NB4 (cell line): ENCODE measurements at places on chromosomes 7 and 10.

DNA sequence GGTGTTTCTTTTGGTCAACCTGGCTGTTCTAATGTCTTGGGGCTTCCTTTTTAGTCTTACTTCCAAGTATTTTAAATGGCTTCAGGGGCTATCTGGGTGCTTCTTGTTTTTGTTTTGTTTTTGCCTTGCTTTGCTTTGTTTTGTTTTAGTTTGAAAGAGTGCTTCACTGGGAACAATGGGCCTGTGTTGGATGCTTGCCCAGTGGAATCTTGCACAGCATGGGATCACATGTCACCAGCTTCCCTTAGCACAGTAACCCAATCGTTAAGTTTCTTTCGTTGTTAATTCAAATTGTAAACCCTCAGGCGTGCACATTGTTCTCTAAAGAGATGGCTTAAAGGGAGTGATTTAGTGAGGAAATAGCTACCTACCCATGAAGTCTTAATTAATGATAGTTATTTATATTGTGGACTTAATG is 8.9 kb downstream of the COL17A1 start:
- no peak for DNase-seq

DNA sequence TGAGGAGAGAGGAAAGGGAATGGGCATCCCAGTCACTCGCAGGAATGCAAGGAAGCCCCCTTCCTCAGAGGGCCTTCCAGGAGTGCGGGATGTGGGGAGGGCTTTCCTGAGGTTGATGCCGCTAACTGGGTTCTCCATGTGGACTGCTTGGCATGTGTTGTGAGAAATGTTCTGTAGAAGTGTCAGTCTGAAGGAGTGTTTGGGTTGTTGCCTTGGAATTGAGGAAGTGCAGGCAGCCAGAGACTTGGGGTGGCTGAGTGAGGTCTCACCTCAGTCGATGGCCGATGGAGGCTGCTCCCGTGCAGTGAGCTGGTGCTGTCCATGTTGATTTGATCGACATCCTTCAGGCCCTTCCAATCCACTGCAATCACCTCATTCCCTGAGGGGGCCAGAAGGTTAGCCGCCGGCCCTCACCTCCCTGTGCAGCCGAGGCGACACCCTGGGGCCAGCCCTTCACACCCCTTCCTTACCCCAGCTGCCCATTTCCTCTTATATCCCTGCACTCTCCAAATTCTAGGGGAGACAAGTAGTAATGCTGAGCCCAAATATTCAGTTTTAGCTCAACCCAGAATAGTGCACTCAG is 2.7 kb downstream of the FAM131B start:
- peak; percentile 48 for DNase-seq

GRCh38 chr7:150404172-150404804 is 25.2 kb downstream of the ZNF775 start:
- DNase-seq: no peak

DNA sequence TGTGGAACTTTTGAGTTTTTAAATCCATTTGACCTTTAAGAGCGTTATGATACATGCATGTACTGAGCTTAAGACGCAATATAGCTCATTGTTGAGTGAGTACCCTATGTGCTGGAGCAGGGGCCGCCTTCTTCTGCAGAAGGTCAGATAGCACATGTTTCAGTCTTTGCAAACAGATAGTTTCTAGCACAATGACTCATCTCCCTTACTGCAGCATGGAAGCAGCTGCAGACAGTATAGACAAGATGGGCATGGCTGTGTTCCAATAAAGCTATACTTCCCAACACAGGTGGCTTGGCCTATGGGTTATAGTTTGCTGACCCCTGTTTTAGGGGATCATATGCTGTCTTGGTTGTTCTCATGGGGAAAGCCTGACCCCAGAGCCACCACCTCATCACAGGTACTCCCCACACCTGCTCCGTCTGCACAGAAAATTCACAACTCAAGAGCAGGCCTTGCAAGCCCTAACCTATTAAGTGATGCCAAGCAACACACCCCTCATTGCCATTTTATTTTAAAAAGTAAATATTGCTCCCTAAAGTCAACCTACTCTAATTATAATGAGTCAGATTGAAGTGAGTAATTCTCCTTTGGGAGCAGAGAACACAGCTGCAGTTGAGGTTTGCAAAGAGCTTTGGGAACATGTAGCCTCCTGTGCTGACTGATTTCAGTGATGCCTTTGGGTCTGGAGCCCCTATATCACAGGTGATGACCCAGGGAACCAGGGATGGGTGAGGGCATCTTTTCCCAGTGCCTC is 330.1 kb downstream of the PAXIP1 start:
- DNase-seq: no peak

DNA sequence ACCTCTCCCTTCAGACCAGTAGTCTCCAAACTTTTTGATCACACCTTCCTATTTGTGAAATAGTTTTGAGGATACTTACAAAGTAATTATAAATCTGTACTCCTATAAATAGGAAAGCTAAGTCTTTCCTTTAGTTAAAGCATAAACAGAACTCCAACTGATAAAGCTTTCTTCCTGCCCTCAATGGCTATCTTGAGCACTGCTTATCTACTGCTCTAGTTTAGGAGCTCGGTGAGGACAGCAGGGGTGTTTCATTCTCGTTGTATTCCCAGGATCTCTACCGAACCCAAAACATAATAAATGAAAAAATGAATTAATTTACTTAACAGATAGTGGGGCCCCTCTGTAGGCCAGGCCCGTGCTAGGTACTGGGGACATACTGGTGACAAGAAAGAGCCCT is 17.7 kb downstream of the SORBS1 start:
- no peak for DNase-seq

DNA sequence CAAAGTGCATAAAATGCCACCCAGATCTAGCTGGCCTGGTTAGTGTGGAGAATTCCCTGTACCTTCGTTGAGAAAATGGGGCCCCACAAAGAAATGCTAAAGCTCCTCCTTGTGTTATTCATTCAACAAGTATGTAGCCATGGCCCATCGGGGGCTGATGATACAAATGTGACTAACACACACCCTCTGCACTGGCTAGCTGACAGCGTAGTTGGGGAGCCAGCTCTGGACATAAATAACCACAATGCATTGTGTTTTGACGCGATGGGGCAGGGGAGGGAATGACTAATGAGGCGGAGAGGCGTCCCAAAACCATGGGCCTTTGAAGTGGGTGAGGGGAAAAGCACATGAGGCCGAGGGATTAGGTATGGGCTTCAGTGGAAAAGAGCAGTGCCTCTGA is 28.2 kb upstream of the ASL start:
- no peak for DNase-seq

- no peak for DNase-seq
These were observed 213.4 kb downstream of the PPP1R3A start for GRCh38 chr7:113705439-113705838.

- DNase-seq: no peak
These were observed 29.3 kb downstream of the LMTK2 start for GRCh38 chr7:98135984-98136383.

GRCh38 chr10:37535459-37536246 is 321.8 kb downstream of the ZNF248 start:
- DNase-seq: no peak

DNA sequence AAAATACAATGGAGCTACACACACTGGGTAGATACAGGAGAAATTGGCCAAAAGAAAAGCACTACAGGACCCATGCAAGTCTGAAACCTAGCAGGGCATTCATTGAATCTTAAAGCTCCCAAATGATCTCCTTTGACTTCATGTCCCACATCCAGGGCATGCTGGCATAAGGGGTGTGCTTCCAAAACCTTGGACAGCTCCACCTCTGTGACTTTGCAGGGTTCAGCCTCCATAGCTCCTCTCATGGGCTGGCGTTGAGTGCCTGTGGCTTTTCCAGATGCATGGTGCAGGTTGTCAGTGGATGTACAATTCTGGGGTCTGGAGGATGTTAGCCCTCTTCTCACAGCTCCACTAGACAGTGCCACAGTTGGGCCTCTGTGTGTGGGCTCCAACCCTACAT is 626.3 kb upstream of the POT1 start:
- DNase-seq: no peak

DNA sequence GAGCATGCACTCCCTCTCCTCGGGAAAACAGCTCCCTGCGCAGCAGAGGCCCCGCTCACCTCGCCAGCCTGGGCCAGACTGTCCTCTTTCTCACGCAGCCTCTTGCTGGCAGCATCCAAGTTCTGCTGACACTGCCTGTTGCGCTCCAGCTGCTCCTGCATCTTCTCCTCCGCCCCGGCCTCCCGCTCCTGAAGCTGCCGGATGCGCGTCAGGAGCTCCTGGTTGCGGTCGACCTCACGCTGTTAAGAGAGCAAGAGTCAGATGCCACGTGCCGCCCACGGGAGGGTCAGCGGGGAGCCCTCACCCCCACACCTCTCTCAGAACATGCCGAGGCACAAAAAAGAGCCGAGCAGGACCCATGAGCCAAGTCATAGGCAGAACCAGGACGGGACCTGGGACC is 10.2 kb downstream of the MAD1L1 start:
- no peak for DNase-seq

DNA sequence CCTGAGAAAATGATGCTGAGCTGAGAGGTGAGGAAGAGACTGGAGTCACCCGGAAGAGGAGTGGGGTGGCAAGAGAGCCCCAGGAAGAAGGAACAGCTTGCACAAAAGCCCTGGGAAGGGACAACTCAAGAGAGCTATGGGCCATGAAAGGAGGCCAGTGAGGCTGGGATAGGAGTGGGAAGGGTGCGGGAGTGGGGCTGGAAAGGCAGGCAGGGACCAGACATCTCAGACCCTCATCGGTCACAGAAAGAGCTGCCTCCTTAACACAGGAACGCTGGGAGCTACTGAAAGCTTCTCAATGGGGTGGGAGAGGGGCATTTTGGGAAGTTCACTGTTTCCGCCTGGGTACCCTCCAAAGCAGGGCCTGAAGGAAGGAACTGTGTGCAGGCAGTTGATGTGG is 122.0 kb upstream of the UNC5B start:
- no peak for DNase-seq

- DNase-seq: peak; percentile 23
These were observed 46.5 kb downstream of the MCU start for GRCh38 chr10:72738486-72738885.

DNA sequence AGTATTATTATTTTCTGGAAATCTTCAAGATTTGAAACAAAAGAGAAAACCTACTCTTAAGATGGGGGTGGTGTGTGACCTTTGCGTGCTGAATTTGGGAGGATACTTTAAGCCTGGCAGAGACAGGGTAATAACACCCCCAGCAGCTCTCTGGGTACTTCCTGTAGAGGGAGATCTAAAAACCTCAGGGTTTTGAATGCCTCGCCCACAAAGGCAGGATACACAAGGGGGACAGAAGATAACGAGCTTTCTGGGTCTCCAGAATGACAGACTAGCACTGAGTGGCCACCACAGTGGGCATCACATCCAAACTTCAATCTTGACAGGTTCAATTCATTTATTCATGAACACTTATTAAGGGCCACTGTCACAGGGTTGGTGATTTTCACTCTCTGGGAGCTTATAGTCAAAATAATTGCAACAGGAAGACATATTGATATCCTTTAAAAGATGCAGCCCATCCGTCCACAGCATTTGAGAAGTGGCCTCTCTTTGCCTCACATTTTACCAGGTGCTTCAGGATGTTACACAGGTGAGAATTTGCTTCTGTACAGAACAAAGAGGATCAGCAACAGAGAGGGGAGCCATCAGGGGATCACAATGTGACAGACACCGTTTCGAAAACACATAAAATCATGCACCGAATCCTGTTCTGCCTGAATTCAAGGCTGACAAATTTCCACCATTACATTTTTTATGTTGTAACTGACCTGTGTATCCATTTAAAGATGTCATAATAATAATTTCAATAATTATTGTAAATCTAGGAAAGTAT is 14.3 kb downstream of the CPA1 start:
- peak; percentile 32 for DNase-seq

GRCh38 chr10:84008878-84009277 is 130.4 kb upstream of the GHITM start:
- DNase-seq: peak; percentile 68

DNA sequence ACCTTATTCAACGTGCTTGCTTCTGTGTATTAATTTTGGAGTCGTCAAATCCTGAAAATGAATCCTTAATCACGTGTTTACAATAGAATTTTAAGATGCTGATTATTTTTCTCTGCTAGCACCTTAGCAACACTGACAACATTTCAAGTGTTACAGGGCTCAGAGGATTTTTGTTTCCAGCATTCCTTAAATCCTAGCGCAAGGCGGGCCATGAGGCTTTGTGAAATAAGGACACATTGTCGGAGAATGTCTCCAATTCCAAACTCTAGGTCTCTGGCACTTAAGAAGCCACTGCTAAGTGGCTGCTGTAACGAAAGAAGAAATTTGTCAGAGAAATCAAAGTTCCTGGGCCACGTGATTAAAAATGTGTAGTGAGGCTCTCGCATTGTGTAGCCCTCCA is 390.9 kb upstream of the CELF2 start:
- no peak for DNase-seq

DNA sequence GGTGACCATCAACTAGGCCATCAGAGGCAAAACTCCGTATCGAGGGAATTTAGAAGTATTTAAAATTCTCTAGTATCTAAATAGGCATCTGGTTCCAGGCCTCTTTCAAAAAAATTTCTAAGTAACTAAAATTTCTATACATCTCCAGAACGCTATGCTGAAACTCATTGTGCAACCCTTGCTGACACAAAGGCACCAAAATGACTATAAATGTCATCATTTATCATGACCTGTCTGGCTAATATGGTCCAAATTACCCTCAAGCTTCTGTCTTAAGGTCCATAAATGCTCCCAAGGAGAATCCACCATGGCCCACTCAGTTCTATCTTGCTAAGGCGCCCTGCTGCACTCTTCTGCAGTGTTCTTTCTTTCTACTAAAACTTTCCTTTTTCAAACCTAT is 16.2 kb downstream of the STEAP4 start:
- no peak for DNase-seq

GRCh38 chr10:132458586-132459300 is 61.7 kb downstream of the PWWP2B start:
- DNase-seq: peak; percentile 70

DNA sequence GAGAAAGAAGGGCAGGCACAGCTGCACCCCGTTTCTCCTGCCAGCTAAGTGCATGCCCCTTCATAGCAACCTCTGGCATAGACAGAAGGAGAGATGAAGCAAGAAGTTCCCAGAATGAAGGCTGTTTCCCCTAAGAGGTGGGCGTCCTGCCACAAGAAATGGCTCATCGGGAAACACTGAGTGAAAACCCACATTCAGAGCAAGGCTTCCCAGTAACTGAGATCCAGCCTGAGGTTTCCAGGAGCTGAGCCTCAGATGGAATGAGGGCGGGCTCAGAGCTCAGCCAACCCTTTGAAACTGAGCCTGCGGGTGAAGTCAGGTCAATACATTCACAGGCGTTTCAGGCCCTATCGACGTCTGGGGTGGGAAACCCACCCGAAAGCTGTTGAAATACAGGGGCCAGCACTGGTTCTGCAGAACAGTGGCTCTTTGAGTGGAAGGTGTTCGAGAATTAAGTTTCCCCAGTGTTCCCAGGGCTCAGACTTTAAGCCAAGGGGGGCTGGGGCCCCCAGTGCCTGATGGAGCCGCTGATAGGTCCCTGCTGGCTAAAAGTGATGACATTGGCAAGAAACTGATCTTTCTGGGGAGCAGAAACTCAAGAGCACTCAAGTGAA is 510.2 kb downstream of the RPS24 start:
- no peak for DNase-seq
